Stimulated activated CD4-positive, alpha-beta T cell treated with anti-CD3 and anti-CD28 coated beads, TNF-alpha, amount 100 ng/mL, for 1 hour (primary cell): ENCODE measurements at places on chromosomes 12 and 14.
A peak's percentile ranks its signal among the peaks of the same experiment; 100 is the strongest.

DNA sequence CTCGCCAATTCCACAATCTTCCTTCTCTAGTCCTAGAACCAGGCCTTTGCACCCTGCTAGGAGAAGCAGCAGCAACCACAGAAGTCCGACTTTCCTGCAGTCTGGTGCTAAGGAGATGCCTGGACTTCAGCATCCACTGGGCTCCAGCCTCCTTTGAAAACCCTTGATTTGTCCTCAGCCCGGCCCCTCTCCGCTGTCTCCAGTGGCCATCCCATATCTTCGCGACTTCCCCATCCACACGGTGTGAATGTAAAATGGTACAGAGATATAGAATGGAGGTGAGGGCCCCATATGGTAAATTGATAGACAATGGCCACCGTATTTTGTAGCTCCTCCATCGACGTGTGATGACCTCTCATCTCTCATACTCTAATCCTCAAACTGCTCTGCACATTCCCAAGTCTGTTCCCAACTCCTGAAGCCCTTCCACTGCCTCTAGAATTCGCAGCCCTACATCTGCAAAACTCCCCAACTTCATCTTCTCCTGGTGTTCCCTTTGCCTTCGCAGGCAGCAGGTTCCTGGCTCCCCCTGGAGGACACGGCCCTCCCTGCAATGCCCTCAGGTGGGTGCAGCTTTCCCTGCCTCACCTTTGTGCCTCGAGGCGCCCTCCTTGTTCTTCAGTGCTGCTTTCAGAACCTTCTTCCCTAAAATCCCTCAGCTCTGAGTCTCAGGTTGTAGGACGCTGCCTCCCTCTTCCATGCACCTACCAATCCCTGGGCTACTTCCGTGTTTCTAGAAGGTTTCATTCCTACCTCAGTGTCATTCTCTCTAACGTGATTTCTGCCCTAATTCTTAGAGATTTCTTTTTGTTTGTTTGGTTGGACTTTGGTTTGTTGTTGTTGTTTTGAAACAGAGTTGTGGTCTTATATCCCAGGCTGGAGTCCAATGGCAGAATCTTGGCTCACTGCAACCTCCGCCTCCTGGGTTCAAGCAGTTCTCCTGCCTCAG lies 36.7 kb downstream of the TMBIM6 start:
- DNase-seq, result peak; percentile 38

DNA sequence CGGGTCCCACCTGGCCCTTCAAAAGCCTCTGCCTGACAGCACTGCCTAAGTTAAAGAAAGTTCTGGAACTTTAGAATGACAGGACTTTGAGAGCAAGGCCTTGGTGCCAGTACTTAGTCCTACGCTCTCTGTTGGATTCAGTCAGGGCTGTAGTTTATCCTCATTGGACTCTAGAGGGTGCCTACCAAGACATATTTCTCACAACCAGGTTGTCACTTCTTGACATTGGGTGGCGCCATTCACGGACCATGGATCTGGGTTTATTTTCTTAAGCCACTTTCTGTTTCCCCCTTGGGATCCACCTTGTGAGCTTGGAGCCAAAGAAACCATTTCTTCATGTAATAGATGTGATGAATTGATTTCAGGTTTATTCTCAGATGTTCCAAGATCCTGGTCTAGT lies 787.0 kb upstream of the TBX3 start:
- no peak for DNase-seq

- no peak for DNase-seq
Measured at GRCh38 chr14:67524634-67524963, 8.5 kb upstream of the PLEKHH1 start.

- DNase-seq, result no peak
Measured at GRCh38 chr12:26564391-26564790, 268.6 kb downstream of the ITPR2 start.

GRCh38 chr12:76457010-76457409 lies 102.6 kb downstream of the OSBPL8 start:
- DNase-seq, result no peak

DNA sequence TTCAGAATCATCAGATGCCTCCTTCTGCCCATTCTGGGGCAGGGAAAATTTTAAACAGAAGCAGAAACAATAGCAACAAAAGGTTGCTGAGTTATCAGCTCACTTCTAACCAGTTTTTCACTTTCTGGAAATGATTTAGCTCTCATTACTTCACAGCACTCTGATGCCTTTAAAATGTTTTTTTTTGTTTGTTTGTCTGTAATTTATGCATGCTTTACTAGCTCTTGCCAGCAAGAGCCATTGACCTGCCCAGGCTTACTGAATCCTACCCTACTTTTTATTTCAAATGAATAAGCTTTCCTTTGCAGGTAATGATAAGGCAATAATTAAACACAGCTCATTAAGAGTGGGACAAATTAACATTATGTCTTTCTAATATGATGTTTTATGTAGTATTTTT lies 466.1 kb upstream of the NOVA1 start:
- no peak for DNase-seq

GRCh38 chr12:47408171-47408871 lies 297.5 kb downstream of the RPAP3 start:
- no peak for DNase-seq

DNA sequence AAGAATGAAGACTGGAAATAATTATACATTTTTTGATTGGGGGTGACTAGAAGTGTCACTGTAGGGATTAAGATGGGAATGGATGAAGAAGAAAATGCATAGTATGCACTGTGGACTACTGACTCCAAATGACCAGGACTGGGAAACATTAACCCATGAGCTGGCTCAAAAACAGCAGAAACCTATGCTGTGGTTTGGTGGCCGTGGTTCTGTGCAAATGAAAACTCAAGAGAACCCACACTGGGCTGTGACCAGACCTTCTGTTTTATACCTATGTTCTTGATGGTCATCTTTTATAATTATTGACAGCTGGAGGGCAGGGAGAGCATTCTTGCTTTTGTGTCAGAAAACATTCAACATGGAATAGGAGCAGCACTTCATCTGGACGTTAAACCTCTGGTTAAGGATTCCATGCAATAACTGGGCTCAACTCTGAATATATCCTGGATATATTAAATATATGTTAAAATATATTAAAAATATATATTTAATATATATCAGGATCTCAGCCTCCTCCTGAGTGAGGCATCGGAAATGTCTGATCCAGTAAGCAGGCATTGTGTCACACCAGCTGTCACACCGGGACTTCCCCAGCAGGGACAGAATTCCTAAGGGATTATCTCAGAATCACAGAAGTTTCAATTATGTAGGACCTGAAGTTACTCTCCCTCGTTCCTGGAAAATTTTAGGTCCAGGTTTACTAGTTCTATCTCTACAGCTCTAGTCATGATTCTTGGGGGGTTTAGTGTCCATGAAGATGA lies 48.5 kb downstream of the BBS10 start:
- DNase-seq, result no peak

- no peak for DNase-seq
Measured at GRCh38 chr14:22607291-22607690, 9.2 kb downstream of the ABHD4 start.

GRCh38 chr14:93788543-93789227 lies 400 bp upstream of the PRIMA1 start:
- DNase-seq, result no peak

DNA sequence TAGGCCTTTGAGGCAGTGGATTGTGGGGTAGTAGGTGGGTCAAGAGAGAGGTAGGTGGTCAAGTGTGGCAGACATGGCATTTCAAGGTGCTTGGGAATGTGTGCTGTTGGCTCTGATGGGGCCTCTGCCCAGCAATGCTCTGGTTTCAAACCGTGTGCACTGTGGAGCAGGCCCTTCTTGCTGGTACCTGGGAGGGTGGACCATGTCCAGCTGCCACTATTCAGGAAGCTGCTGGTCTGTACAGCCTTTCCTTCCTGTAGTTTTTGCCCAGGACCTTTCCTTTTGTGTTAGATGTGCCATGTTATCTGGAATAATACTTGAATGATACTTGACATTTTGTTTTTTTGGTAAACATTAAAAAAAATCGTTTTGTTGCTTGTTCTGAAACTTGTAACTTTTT lies 14.8 kb downstream of the RIMKLB start:
- DNase-seq, result no peak

DNA sequence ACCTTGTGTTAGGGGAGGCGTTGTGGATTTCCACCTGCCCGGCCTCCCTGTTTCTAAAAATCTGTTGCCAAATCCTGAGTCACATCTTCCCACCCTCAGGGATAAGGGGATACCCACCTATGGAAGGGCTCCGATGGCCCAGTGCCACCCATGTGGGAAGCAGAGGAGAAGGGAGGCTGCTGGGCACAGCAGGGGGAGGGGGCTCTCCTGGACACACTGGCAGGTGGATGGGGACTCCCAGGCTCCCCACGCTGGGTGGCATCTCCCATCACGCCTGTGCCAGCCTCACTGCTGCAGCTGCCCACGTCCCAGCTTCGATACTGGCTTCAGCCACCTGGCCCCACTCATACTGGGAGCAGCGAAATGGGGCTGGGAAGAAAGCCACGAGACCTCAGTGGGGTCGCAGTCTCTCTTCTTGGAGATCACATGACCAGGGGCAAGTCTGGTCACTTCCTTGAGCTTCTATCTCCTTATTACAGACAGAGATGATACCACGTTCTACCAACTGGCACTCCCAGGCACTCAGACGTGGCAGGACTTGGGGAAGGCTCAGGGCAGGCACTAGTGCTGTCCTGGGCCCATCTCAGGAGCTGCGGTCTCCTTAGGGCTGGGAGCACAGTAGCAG lies 72.2 kb downstream of the PITPNM2 start:
- no peak for DNase-seq

DNA sequence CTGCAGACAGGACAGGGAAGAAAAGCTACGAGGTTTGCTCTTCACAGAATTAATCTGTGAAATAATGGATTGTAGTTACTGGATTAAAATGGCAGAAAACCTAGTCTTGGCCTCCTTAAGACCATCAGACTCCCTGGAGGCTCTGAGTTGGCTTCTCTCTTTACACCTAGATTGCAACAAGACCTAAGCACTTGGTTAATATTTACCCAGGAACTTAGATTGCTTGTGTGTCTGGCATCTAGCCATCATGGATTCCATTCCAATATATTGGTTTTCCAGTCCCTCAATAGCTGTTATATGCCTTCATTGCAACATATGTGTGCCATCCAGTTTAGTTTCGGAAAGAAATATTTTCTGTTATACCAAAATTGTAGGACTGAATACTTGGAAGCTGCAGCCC lies 1.9 kb upstream of the GTF2A1 start:
- no peak for DNase-seq

DNA sequence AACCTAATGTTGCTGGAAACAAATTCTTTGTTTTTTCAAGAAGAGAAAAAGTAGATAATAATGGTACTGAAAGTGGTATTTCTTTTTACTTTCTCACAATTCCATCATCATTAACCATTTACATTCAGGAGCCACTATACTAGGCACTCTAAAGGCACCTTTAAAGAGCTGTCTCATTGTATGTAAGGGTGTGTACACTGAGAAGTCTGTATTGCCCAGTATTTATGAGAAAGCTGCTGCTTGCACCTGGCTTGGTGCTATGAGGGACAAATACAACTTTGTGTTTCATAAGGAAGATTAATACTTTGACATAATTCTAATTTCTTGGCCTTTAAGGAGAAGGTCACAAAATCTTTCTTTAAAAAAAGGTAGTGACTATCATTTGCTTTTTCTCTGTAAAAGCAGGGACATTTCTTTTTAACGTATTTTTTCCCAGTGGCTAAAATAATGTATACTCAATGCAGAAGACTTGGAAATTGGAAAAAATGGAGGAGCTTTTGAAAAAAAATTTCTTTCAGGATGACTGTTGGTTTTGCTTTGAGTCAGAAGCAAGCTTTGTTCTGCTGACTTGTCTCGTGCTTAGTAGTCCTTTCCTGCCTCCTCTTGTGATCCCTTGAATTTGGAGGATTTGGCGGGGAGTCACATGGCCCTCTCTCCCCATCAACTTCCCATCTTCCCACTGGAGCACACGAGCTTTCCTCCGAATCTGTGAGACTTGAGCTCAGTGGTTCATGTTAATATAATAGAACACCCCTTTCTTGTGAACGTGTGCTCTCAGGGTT lies 50.1 kb downstream of the RASSF3 start:
- no peak for DNase-seq

DNA sequence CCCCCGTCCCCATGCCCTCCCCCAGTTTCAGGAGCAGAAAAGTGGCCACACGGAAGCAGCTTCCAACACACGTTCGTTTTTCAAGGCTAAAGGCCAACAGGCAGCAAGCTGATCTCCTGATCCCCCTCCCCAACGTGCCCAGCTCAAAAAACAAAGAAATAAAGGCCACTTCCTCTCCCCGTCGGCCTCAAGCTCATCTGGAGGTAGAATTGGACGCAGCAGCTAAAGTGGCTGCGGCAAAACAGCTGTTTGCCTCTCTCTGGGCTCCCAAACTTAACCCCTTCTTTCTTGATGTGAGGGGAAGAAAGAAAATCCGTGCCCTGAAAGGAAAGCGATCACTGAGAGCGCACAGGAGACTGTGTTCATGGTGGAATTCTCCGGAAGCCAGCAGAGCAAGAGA lies 66.3 kb downstream of the SCARB1 start:
- DNase-seq, result no peak

- DNase-seq, result no peak
Measured at GRCh38 chr12:87272851-87273250, 756.4 kb downstream of the C12orf50 start.

DNA sequence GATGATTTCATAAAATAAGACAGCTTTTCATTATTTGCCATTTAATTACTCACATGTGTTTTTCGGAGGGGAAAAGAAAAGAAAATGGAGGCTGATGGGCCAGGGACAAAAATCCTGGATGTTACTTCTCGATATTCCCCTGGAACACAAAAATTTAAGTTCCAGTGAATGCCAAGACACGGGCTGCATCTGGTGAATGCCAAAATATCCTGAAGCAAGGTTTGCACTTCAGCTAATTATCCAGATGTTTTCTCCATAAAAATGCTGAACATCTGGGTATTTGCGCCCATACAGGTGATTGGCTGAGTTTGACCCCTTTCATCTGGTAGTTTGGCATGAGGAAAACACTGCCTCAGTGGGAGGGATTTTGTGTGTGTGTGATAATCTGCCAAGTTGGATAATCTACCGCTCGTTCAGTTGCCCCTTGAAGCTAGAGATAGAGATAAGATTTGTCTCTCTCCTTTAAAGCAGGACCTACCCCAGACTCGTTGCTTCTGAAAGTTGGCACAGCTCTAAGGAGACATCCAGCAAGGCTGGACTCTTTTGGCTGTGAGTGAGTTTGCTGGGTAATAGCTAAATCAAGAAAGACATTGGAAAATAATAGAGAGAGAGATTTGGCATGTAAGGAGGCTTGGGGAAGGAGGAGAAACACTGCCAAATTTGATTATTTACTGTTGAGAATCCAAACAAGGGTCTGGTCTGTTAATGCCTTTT lies 390.0 kb downstream of the EGLN3 start:
- no peak for DNase-seq

- DNase-seq, result no peak
Measured at GRCh38 chr14:53952533-53952932, 4.1 kb downstream of the BMP4 start.

DNA sequence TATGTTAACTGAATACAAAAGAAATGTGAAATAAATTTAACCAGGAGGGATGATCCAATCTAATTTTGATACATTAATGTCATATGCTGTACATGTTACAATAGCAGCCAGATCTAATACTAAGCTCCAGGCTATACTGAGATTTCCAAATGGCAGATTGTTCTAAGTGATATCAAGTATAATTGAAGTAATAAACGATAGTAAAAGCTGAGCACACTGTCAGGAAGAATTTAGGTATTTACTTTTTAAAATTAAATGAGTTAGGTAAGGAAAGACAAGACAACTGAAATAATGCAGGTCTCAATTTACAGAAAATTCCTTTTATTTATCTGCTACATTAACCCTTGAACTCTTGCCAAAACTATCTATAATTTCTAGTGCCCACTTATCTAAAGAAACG lies 39.9 kb downstream of the INSM2 start:
- DNase-seq, result no peak
